ENCODE measurements at places on chromosomes 7 and 10.

- no peak for DNase-seq
These were observed 147.0 kb downstream of the C1GALT1 start for GRCh38 chr7:7329326-7329725.

DNA sequence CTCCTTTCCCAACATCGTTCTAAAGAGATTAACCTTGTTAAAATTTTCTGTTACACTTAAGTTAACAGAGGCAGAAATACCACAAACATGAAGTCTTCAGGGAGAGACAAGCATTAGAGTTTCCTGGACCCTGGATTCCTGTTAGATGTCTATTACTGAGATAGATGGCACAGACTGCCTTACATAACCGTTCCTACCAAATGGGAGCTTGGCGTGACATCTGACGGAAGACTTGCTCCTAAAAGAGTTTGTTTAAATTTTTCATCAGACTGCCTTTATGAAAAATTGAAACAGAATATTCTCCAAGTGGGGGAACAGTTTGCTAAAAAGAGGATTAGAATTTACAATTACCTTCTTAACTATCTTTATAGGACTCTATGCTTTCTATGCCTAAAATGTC lies 22.7 kb downstream of the ANK3 start:
- DNase-seq, result no peak

GRCh38 chr10:116882639-116883038 lies 33.3 kb downstream of the ENO4 start:
- no peak for DNase-seq

DNA sequence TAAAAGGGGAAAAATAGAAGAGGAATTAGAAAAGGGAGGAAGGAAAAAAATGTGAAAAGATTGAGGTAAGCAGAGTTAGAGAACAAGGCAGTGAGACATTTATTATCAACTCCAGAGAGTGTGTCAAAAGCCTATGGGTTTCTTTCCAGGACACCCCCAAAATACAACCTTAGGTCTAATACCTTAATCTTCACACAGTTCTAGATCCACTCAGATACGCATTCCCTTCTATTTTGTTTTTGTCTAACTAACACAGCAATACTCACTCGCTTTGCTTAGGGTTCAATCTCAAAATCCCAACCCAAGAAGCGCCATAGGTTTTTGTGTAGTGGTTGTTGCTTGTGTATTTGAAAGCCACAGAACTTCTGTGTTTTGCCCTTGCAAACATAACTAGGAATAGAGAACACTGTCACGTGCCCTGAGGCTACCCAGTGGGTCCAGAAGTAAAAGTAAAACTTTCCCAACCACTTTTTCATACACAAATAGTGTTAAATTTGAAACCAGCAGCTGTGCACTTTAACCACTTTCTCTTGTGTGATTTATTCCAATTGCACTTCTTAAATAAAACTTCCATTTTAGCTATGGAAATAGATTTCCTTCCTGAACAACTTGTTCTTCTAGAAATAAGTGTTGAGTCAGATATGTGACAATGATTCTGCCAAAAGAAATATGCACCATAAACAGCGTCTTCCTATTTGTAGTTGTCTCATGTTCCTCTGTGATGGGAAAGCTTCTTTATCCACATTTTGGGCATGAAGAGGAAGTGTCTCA lies 414.7 kb upstream of the GHITM start:
- DNase-seq, result no peak

DNA sequence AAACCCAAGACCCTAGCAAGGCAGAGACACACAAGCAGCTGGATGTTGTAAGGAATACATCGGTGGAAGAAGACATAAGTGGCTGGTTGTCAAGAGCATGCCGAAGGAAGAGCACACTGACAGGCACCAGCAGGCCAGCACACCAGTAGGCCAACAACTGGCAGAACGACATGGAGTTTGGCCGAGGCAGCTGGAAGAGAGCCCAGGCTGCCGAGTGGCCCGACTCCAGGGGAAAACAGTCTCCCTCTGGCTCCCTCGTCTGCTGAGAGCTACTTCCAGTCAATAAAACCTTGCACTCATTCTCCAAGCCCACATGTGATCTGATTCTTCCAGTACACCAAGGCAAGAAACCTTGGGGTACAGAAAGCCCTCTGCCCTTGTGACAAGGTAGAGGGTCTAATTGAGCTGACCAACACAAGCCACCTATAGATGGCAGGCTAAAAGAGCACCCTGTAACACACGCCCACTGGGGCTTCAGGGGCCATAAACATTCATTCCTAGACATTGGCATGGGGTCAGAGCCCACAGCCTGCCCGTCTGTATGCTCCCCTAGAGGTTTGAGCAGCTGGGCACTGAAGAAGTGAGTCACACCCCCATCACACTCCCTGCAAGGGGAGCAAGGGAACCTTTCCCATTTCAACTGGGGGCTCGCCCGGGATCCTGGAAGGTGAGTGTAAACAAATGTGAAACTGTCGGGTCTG lies 14.7 kb upstream of the TNS3 start:
- no peak for DNase-seq

DNA sequence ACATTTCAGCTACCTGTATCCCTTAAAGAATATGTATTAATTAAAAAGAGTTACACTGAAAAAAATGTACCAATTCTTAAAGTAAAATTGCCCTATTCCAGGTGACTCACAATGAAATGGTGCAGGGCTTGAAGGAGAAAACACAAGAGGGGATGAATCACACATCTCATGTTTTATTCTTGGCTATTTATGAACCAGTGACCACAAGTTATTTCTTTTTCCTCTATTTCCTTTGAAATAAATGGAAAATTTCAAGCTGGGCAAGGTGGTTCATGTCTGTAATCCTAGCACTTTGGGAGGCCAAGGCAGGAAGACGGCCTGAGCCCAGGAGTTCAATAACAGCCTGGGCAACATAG lies 106.8 kb downstream of the UBE2H start:
- no peak for DNase-seq

- no peak for DNase-seq
These were observed 6.0 kb downstream of the POLM start for GRCh38 chr7:44076101-44076895.

DNA sequence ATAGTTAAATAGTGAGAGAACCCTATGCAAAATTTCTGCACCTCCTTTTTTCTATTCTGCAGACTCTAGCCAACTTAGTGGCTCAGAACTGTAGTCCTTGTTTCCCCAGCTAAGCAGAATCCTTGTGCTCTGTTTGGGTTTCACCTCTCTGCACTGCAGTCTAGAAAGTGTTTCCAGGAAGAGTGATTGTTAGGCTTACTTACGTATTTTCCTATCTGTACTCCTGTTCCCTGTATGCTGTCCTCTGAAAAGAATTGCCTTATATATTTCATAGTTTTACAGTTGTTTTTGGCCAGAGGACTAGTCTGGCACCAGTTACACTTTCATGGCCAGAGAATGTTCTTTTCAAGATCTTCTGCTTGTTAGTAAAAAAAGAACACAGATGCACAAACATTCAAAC lies 154.6 kb upstream of the POT1 start:
- no peak for DNase-seq

- no peak for DNase-seq
These were observed 527.8 kb downstream of the SH2D4B start for GRCh38 chr10:81065474-81065873.

DNA sequence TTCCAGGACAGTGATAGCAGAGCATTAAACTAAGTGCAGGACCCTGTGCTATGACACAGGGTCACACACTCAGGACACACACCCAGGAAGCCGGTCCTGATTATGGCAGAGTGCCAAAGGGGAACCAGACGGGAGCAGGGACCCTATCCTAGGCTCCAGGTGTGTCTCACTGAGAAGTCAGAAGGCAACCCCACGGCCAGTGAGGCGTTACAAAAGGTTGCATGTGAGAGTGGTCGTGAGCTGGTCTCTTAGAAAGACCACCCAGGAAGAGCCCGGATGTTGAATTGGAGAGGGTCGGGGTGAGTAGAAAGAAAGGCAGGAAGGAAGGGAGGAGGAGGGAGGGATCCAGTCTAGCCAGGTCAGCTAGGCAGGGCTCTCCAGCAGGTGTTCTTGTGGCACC lies 31.0 kb downstream of the FRMPD2 start:
- no peak for DNase-seq

DNA sequence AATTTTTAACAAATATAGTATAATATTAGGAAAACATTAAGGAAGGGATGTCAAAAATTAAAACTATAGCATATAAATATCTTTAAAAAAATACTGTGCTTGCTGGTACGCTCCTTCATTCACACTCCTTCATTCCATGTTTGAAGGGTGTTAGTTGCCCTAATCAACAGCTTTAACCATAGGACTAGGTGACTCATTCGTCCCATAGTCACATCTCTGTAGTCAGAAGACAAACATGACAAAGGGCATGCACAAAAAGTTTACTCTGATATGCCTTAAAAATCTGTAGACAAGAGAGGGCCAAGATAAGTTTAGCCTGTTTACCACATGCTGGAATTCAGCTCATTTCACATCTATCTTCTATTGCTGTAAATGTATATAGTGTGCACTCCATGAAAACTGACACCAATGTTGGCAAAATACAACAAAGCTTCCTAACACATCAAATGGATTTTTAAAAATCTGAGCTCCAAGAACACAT lies 646 bp downstream of the FAM13C start:
- no peak for DNase-seq

- no peak for DNase-seq
These were observed 12.2 kb upstream of the CLCN1 start for GRCh38 chr7:143303733-143304132.

GRCh38 chr10:129863201-129863663 lies 100.8 kb downstream of the EBF3 start:
- no peak for DNase-seq

DNA sequence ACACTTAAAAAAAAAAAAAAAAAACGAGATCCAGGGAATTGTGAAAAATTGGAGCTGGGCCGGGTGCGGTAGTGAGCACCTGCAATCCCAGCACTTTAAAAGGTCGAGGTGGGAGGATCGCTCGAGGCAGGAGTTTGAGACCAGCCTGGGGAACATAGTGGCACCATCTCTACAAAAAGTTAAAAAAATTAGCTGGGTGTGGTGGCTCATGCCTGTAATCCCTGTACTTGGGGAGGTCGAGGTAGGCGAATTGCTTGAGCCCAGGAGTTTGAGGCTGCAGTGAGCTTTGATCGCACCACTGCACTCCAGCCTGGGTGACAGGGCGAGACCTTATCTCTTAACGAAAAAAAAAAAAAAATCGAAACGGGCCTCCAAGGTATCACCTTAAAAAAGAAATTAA lies 2.0 kb downstream of the CLDN4 start:
- no peak for DNase-seq

GRCh38 chr7:74051629-74052410 lies 23.8 kb downstream of the ELN start:
- DNase-seq, result no peak

DNA sequence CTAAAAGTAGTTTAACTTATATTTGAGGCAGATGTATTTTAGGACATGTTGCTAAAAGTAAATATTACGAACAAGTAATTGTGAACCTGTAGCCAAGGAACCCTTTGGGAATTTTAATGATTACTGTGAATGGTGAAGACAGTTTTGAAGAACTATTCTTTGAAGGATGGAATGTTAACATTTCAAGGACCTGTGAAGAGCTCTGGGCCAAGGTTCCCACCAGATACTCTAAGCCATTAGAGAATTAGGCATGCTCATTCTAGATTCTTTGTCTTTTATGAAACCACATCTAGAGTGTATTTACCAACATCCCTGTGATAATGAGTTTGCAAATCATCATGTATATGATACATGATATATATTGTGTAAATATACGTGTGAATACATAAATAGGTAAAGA lies 99.8 kb downstream of the SEPTIN7 start:
- DNase-seq, result no peak

- DNase-seq, result no peak
These were observed 283.9 kb downstream of the PLXDC2 start for GRCh38 chr10:20100171-20100570.

GRCh38 chr7:135246191-135246825 lies 12.7 kb downstream of the STRA8 start:
- DNase-seq, result no peak

DNA sequence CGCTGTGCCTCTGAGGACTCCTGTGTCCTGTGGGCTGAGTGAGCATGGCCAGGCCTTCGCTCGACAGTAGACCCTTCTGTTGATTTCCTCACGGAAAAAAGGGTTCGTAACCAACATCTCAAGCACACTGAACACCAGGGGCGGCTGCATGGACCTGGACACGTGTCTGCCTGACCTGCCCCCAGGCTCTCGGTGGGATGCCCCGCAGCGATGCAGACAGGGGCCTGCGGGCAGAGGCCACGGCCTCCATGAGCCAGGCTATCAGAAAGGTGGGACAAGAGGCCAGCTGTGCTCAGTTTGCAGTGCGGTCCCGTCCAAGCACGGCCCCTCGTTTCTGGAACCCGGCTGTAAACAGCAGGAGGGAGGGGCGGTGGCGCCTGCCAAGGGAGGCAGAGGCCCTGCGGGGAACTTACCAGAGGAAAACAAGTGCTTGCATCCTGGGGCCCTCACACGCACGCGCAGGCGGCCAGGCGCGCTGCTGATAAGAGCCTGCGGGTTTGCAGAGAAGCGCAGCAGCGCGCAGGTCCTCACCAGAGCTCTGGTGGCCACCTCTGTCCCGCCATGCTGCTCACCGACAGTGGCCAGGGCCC lies 10.6 kb downstream of the GPR146 start:
- peak; percentile 30 for DNase-seq

GRCh38 chr7:151204383-151205032 lies 5.8 kb downstream of the H2BK1 start:
- DNase-seq, result no peak

DNA sequence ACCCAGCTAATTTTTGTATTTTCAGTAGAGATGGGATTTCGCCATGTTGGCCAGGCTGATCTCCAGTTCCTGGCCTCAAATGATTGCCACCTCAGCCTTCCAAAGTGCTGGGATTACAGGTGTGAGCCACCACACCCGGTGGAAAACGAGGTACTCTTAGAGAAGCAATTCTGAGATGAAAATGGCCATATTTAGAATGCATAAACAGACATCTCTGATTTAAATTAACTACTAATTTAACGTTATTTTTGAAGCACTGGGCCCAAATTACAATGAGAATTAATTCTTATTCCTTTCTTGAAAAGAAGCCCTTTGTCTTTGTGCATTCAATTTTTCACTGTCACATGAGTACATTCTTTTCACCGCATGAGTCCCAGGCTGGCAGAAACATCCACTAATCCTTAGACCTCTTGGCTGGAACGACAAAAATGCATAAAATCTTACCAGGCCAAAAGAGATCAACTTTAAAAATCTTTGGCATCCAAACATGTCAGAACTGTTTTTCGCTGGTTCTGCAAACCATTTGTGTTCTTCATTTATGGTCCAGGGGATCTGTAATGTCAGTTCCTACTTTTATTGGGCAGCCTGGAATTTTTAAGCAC lies 60.1 kb upstream of the CAPZA2 start:
- no peak for DNase-seq

DNA sequence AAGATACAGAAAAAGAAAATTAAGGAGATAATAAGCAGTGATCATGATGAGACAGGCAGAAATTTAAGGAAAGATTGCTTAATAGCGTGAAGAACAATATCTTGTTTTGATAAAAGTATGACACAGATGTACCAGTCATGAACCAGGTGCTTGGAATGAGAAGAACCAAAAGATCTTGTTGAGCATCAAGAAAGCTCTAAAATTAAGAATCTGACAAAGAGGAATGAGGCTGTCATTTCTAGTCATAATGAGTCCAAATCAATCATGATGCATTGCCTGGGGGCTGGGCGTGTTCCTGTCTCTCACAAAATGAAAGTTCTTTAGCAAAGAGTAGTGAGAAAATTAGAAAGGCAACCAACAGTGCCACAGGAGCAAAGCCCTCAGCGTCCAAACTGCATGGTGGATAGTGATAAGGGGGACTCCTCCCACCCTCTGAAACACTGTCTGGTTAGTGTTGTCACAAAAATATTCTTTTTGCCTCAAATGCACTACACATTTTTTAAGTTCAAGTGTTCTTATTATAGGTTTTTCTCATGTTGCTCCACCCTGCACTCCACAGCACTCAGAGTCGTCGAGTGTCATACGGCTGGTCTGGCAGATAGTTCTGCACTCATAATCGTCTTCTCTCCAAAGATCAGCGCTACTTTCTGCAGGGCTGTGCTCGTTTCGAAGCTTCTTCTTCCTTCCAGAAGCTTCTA lies 439.6 kb downstream of the TNS3 start:
- DNase-seq, result no peak

Measured in T-helper 1 cell (primary cell).